ENCODE measurements at places on chromosomes 6 and 20. TPM values are rescaled to one million over a fixed set of nuclear protein-coding genes. Genes with fewer than 3 reads are reported as not detected.

DNA sequence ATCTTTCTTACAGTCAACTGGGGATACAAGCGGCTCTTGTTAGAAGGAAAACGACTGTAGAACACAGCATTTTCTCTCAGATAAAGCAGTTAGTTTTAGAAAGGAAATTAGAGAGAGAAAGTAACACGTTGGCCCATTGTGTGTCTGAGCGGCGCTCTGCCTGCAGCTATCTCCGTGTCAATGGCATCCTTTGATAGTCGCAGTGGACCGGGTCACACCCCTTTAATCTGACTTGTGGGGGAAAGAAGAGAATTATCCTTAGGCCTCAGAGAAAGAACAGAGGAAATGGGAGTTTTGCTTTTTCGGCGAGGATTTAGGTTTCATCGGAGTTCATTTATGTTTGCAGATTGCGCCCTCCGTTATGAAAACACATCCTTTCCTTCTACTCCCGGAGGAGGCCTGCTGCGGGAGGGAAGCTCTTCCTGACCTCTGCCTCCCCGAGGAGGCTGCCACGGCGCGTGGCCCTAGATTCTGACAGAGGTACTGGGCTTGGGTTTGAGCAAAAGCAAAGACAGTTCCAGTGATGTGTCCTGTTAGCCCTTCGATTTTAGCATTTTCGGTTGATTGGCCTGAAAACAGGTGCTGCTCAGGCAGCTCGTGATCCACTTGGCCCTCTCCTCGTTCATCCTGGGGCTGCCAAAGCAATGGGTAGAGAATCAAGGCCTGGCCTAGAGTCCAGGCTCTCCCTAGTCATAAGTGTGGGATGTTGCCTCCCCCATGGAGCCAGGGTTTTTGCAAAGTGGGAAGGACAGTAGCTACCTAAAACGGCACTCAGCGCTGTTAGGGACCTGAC lies 74.9 kb downstream of the ZDHHC14 start:
- DNase-seq: no peak

GRCh38 chr6:43738877-43739641 lies 31.0 kb upstream of the VEGFA start:
- DNase-seq: no peak

- no peak for DNase-seq
These were observed 66.7 kb upstream of the ZNF217 start for GRCh38 chr20:53660078-53660909.

- DNase-seq: no peak
These were observed 2.2 kb upstream of the UBD start for GRCh38 chr6:29561606-29562181.

DNA sequence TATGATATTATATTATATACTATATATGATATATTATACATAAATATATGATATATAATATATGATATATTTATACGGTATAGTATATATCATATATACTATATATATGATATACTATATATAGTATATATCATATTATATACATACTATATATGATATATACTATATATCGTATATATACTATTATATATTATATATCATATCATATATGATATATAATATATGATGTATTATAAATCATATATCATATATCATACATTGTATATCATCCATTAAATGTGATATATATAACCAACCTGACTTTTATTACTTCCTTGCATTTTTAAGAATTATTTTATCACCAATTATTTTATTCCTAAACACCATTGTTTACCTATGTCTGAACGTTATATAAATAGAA lies 146.6 kb upstream of the PRSS16 start:
- no peak for DNase-seq

GRCh38 chr6:155089746-155090145 lies 94.6 kb downstream of the TIAM2 start:
- no peak for DNase-seq

GRCh38 chr20:12058216-12058615 lies 140.5 kb downstream of the BTBD3 start:
- DNase-seq: no peak

GRCh38 chr20:48231253-48231930 lies 446.1 kb upstream of the SULF2 start:
- no peak for DNase-seq

- DNase-seq: no peak
These were observed 35.5 kb upstream of the BMP2 start for GRCh38 chr20:6732001-6732447.

CNR1 gene
- 9.4 TPM for total RNA-seq

LY6G6F gene
- not detected for total RNA-seq

MMP24 gene
- 0.98 TPM for total RNA-seq
